ENCODE measurements at places on chromosomes 7 and 10. TPM values are rescaled to one million over a fixed set of nuclear protein-coding genes. Genes with fewer than 3 reads are reported as not detected.

Gene AKR1B15
- total RNA-seq, result 1.0 TPM

Gene TRPV6
- 47.0 TPM for total RNA-seq

Gene PPP1R9A
- total RNA-seq, result 15.1 TPM

Gene FOXL3
- total RNA-seq, result not detected

Gene TRIM4
- total RNA-seq, result 61.0 TPM

Gene ALOX5
- 35.0 TPM for total RNA-seq

Gene HGF
- 8.1 TPM for total RNA-seq

Gene CTAGE15
- total RNA-seq, result not detected

Gene TSPAN14
- total RNA-seq, result 69.8 TPM

Gene PHKG1
- total RNA-seq, result 0.82 TPM

DNA sequence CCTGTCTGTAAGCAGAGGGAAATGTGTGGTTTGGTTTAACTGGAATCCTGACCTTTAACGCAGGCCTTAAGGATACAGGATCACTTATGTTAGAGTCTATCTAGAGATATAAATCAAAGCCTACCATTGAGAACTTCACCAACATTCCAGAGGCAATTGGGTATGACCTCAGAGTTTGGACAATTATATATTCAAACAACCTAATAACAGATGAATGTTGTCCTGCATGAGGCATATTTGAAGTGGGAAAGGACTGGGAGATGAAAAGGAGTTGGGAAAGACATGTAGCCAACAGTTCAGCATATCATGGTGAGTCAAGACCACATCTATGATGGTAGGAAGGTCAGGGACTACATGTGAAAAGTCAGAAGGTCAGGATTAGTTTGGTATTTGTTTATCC is 274.2 kb downstream of the DOCK4 start:
- DNase-seq, result no peak
- H3K27ac ChIP-seq, result no peak overlapping the region
- no peak overlapping the region for H3K4me3 ChIP-seq
- no peaks in the 10 kb centered on the region for H3K27me3 ChIP-seq

- no peak overlapping the region for H3K4me3 ChIP-seq
- H3K36me3 ChIP-seq, result no peaks in the 10 kb centered on the region
- DNase-seq, result no peak
Observed at GRCh38 chr7:142468871-142469665, 211.2 kb upstream of the PRSS58 start.

GRCh38 chr7:114959931-114960330 is 38.0 kb downstream of the MDFIC start:
- no peaks in the 10 kb centered on the region for H3K36me3 ChIP-seq
- no peaks in the 10 kb centered on the region for H3K4me1 ChIP-seq
- no peak overlapping the region for H3K4me3 ChIP-seq
- H3K27ac ChIP-seq, result no peak overlapping the region
- no peak for DNase-seq

GRCh38 chr7:72249106-72249505 is 163.0 kb downstream of the CALN1 start:
- H3K27ac ChIP-seq, result no peak overlapping the region
- no peaks in the 10 kb centered on the region for H3K4me1 ChIP-seq
- no peaks in the 10 kb centered on the region for H3K36me3 ChIP-seq

GRCh38 chr10:6956562-6956961 is 376.5 kb upstream of the PRKCQ start:
- no peaks in the 10 kb centered on the region for H3K27me3 ChIP-seq
- no peak overlapping the region for H3K4me3 ChIP-seq
- no peak overlapping the region for H3K27ac ChIP-seq
- no peak for DNase-seq
- no peaks in the 10 kb centered on the region for H3K4me1 ChIP-seq

DNA sequence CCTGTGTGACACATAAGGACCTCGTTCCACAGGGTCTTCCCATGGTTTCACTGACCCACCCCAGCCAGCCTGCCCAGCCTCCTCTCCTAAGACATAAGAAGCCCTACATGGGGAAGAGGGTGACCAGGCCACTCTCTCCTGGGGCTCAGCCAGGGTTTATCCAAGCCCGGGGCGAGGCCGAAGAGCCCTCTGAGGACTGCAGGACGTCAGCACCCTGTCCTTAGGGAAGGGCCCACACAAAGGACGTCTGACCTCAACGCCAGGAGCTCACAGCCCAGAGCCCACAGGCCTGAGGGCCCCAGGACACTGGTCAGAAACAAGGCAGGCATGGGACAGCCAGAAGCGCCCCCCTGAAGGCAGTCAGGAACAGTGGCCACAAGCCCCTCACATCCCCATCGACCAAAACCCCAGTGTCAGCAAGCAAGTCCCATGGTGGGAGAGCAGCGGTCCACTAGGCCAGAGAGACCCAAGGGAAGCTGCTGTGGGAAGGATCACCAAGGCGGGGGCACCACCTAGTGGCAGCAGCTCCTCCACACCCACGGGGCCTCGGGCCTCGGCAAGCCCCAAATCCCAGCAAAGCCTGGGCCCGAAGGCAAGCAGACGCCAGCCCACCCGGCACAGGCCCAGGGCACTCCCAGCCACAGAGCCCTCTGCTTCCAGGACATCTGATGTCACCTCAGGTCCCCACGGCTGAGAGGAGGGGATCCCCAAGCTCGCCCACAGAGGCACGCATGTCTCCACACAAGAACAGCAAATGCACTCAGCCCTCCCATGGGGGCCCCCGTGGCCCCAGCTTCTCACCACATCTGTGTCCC is 23.4 kb downstream of the MAD1L1 start:
- peak; percentile 61 for DNase-seq
- no peaks in the 10 kb centered on the region for H3K36me3 ChIP-seq
- no peak overlapping the region for H3K27ac ChIP-seq
- H3K4me1 ChIP-seq, result no peaks in the 10 kb centered on the region
- H3K4me3 ChIP-seq, result no peak overlapping the region
- H3K27me3 ChIP-seq, result no peaks in the 10 kb centered on the region

DNA sequence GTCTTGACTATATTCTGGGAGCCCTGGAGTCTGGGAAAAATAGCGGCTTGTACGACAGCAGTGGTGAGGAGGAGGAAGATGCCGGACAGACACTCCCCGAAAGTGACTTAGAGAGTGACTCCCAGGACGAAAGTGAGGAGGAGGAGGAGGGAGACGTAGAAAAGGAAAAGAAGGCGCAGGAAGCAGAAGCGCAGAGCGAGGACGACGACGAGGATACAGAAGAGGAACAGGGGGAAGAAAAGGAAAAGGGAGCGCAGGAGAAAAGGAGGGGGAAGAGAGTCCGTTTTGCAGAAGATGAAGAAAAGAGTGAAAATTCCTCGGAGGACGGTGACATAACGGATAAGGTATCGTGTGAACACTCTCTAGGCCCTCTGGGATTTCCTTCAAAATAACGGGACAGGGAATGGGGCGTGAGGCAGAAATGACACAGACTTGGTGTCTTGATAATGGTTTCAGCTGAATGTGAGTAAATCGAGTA is 908 bp downstream of the NOM1 start:
- peaks cover 9% of the 10 kb centered on the region for H3K4me1 ChIP-seq
- H3K4me3 ChIP-seq, result peak overlapping the region; percentile 91
- H3K36me3 ChIP-seq, result no peaks in the 10 kb centered on the region
- H3K27ac ChIP-seq, result no peak overlapping the region
- H3K27me3 ChIP-seq, result no peaks in the 10 kb centered on the region

DNA sequence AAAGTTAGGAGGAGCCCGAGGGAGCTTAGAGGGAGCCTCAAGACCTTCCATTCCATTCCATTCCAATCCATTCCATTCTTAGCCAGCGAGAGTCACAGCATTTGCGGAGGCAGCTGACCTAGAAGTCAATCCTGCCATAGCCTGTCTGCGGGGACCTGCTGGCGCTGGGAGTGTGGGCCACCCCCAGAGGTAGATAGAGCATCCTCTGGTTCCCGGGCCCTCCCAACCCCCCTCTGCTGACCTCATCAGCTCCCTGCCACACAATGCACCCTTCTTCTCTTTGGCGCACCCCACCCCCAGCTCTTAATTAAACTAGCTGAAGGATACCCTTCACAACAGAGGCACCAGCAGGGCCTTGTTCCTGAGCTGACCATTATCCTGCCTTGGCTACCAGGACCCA is 152.5 kb upstream of the ZMIZ1 start:
- DNase-seq, result no peak
- no peak overlapping the region for H3K4me3 ChIP-seq
- H3K36me3 ChIP-seq, result no peaks in the 10 kb centered on the region

DNA sequence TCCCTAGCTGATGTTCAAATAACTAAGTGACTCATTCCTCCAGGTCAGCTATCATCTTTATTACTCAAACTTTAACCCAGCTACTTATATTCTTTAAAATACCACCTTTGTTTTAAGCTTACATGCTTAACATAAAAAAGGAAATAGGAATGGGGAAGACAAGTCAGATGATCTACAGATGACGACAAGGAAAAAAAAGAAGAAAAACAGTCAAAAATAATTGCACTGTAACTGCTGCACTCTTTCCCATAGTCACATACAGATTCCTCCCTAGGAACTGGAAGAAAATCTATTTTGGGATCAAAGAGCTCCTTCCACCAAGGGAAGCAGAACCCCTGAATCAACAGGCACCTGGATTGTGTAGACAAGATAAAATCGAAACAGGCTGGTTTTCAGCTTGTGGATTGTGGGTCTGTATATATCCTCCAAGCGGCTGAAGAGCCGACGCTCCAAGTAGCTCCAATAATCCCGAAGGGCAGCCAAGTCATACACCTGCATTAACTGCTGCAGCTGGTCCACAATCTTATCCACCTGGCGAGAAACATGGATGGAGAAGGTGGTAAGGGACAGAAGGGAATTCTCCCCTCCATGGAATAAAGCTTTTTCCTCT is 2.0 kb downstream of the WDR91 start:
- H3K36me3 ChIP-seq, result no peaks in the 10 kb centered on the region
- H3K4me3 ChIP-seq, result no peak overlapping the region
- DNase-seq, result no peak
- no peaks in the 10 kb centered on the region for H3K27me3 ChIP-seq
- no peaks in the 10 kb centered on the region for H3K4me1 ChIP-seq

DNA sequence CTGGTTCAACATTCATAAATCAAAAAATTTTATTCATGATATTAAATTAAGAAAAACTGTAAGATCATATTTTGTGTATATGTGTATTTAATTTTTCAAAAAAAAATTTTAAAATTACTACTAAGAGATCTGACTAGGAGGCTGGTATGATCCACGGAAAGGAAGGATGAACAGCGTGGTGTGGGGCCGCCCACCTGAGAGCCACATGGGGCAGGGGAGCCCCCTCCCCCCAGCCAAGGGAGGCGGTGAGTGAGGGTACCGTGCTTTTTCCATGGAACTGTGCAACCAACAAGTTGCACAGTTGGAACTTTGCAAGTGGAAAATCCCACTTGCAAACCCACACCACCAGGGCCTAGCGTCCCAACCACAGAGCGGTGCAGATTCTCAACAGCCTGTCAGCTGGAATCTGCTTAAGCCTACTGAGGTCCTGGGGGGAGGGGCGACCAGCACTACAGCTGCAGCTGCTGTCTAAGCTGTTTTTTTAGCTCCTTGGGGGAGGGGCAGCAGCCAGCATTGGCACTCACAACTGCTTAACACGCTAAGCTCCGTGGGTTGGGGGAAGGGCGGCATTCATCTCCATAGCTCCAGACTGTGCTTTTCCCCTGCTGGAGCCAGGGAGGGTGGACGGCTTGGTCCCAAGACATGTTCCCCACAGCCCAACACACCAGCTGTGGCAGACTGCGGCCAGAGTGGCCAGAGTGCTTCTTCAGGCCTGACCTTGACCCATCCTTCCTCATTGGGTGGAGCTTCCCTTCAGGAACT is 94.2 kb upstream of the IGFBP3 start:
- H3K4me3 ChIP-seq, result no peak overlapping the region
- no peak overlapping the region for H3K27ac ChIP-seq
- H3K36me3 ChIP-seq, result no peaks in the 10 kb centered on the region
- H3K27me3 ChIP-seq, result no peaks in the 10 kb centered on the region
- H3K4me1 ChIP-seq, result no peaks in the 10 kb centered on the region

DNA sequence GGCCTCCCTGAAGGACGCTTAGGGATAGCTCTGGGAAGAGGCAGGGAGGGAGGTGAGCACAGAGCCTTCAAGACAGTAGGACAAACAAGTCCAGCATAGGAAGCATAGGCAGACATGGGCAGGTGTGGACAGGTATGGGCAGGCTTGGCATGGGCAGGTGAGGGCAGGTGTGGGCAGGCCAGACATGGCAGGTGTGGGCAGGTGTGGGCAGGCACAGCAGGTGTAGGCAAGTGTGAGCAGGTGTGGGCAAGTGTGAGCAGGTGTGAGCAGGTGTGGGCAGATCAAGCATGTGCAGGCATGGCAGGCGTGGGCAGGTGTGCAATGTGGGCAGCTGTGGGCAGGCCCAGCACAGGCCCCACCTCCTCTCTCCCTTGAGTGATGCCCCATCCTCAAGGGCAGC is 148.8 kb upstream of the ZMIZ1 start:
- no peak for DNase-seq
- H3K4me3 ChIP-seq, result no peak overlapping the region
- no peaks in the 10 kb centered on the region for H3K4me1 ChIP-seq
- no peaks in the 10 kb centered on the region for H3K27me3 ChIP-seq

DNA sequence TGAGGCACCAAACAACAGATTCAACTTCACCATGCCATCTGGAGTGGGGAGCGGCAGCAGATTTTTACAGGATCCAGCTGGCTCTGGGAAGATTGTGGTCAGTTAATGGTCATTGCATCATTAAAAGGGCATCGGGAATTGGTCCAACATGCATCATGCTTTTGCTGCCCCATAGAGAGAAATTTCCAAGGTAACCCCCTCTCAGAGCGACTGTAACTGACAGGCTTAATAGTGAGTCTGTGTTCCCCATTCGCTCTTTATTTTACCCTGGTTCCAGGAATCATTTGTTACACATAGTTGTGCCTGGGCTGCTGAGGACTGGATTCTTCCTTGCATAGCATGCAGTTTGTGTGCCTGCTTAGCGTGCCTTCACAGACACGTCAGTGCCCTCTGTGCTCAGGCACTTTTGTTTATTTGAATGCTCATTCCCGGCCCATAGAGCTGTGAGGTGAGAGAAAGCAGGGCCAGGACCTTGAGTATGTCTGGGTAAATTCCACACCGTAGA is 49.9 kb downstream of the CDHR3 start:
- no peaks in the 10 kb centered on the region for H3K4me1 ChIP-seq
- no peak for DNase-seq
- H3K36me3 ChIP-seq, result no peaks in the 10 kb centered on the region
- no peak overlapping the region for H3K4me3 ChIP-seq
- H3K27ac ChIP-seq, result no peak overlapping the region
- H3K27me3 ChIP-seq, result no peaks in the 10 kb centered on the region

- no peaks in the 10 kb centered on the region for H3K4me1 ChIP-seq
- DNase-seq, result no peak
- no peak overlapping the region for H3K4me3 ChIP-seq
- no peaks in the 10 kb centered on the region for H3K36me3 ChIP-seq
Observed at GRCh38 chr10:48412081-48412480, 105.6 kb downstream of the MAPK8 start.

DNA sequence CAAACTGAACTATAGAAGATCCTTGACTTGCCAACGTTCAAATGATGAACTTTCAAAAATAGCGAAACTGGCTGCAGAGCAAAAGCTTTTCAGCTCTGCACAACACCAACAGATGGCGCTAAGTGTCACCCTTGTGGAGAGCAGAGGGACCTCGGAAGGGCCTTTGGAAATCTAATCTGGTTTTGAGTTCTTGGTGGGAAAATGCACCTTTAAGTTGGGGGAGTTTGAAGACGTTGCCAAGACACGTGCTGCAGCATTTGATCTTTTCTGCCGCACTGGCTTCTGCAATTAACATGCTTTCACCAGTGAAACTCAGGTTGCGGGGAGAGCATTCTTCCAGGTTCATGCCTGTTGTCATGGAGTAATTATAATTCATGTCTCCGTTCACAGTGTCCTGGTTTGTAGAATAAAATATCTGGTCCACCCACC is 26.3 kb upstream of the WDR11 start:
- no peak overlapping the region for H3K4me3 ChIP-seq
- no peaks in the 10 kb centered on the region for H3K36me3 ChIP-seq
- no peak overlapping the region for H3K27ac ChIP-seq

Measured in prostate gland (tissue), 2 donors.